Bronchus fibroblast of lung (primary cell): ENCODE measurements at places on chromosomes 3 and 15. TPM values are rescaled to one million over a fixed set of nuclear protein-coding genes. Genes with fewer than 3 reads are reported as not detected.

The PLXND1 gene
- 41.5 and 56.7 TPM in 2 replicates for total RNA-seq

The C15orf39 gene
- 4.3 and 7.4 TPM in 2 replicates for total RNA-seq

The UROC1 gene
- total RNA-seq, result not detected in 2 replicates

The OXTR gene
- total RNA-seq, result 7.3 and 7.6 TPM in 2 replicates
